ENCODE measurements at places on chromosomes 16 and 17.

- no peak for DNase-seq
Measured at GRCh38 chr17:50664788-50665458, 30.2 kb downstream of the ABCC3 start.

- no peak for DNase-seq
Measured at GRCh38 chr17:80220054-80220735, at the start of the genes SGSH and SLC26A11. Gene SGSH, minus strand, starts transcription at chr17:80220333. Its CDS starts 20 bp downstream, at chr17:80220313. Gene SLC26A11, plus strand, starts transcription at chr17:80220427. Its CDS starts 1,134 bp downstream, at chr17:80221561.

DNA sequence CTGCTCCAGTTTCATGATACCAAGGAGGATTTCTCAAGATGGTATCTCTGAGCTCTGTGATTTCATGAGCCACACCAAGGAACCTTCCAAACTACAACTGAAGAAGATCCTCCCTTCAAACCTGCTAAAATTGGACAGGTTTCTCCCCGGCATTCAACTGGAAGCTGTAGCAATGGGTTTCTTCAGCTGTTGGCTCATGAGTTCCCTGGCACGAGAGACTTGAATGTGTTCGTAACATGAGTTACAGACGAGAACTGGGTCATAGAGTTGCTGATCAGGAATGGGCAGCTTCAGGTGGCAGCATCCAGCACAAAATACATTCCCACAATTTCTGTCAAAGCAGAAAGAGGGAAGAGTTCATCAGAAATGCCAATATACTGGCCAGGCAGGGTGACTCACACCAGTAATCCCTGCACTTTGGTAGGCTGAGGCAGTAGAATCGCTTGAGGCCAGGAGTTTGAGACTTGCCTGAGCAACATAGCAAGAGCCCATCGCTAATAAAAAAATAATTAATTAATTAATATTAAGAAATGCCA, 3.4 kb upstream of the HSF5 start:
- no peak for DNase-seq

GRCh38 chr16:4032768-4033167, 83.5 kb downstream of the ADCY9 start:
- no peak for DNase-seq

DNA sequence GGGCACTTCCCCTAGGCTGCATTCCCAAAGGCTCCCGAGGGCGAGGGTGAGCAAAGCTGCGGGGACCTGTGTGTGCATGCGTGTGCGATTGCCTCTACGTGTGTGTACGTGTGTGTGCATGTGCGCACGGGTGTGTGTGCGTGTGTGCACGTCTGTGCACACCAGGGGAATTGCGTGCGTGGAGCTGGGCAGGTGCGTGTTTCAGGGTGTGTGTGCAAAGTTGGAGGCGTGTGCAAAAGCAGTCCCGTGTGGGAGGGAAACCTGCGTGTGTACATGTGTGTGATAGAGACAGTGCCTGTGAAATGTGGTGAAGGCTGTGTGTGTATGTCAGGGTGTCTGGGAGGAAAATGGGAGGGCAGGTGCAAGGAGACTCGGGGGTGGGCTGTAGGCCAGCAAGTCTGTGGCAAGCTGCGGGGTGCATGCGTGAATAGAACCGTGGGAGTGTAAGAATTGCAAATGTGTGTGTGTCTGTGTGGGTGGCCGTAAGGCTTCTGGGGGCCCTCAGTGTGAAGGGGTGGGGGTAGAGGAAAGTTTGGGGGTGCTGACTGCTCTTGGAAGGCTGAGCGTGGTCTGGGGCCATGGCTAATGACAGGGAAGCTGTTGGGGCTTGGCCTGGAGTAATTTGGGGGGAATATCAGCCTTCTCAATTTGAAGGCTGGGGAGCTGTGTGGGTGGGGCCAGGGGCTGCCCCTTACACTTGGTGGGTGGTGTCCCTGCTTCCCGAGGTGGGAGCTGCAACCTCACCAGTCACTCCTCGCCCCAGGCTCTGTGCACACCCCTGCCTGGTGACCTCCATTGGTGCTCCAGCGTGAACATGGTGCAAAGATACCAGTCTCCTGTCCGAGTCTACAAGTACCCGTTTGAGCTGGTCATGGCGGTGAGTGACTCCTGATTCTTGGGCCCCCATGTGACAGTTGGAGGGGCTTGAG, 644 bp downstream of the SEC14L5 start:
- DNase-seq: no peak

GRCh38 chr17:64270885-64271284, 7.8 kb upstream of the TEX2 start:
- DNase-seq: no peak

- no peak for DNase-seq
Measured at GRCh38 chr17:38451840-38452529, 23.7 kb downstream of the ARHGAP23 start.

DNA sequence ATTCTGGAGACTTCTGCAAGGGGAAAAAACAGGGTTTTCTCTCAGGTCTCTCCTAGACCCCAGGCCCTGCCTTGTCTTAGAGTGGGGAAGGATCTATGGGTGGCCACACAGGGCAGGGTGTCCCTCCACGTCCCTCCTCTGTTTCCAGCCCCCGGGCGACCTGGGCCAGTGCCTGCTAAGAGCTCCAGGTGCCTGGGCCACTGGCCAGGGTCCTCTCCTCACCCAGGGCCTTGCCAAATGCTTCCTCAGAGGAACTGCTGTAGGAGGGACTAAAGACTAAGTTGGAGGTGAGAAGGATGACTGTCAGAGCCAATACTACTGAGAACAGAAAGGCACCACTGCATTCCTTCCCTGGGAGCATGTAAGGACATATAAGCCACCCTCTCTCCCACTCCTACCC, 11.4 kb downstream of the NOS2 start:
- no peak for DNase-seq

- peak; percentile 12 for DNase-seq
Measured at GRCh38 chr16:48687421-48688038, 77.5 kb upstream of the N4BP1 start.

- DNase-seq: no peak
Measured at GRCh38 chr17:14374268-14374667, 73.4 kb downstream of the HS3ST3B1 start.

DNA sequence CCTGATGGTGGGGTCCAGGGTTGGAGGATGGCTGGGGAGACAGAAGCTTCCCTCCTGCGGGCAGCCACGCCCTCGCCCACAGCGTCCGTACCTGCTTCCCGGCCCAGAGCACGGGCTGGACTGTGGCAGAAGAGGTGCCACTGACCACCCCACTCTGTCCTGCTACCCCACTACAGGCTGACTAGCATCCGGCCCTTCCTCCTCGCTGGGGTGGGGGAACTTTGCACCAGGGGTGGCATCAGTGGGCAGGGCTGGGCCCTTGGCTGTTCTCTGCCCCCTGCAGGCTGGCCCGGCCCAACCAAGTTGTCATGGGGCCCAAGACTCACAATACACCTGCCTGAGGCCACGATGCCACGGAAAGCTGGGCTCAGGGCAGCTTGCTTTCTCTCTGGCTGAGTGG, 73.0 kb downstream of the KLHDC4 start:
- no peak for DNase-seq

DNA sequence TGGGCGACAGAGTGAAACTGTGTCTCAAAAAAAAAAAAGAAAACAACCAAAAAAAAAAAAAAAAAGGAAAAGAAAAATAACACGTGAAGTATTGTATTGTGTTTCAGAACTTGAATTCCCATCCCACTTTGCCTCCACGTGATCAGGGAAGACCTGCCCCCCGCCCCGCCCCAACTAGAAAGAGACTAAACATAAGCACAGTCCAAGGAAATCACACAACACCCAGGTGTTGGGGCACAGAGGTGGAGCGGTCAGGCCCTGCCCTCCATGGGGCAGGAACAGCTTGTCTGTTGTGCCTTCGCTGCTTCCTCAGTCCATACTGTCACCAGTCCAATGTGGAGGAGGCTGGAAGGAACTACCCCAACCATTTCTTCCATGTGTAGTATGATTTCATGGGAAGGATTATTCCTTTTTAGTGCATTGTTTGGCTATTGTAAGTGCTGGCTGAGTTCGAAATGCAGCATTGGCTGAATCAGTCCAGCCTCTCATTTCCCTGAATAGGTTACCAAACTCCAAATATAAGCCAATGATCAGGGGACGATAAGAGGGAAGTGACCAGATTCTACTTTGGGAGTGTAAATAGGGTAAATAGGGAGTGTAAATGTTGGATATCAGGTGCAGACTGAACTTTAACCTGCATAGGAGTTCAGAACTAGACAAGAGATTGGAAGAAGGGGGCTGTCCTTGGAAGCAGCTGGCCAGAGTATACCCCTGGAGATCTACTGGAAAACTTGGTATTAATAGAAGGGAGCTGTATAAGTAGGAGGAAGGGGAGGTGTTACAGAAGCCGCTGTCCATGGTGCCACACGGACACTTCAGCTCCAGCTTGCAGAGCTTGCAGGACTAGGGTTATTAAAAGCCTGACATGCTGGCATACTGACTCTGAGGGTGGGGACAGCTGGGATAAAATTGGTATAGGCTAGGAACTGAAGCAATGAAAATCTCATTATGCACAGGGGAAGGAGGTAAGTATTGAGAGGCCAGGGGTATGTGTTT, 50.7 kb downstream of the TANGO6 start:
- no peak for DNase-seq

DNA sequence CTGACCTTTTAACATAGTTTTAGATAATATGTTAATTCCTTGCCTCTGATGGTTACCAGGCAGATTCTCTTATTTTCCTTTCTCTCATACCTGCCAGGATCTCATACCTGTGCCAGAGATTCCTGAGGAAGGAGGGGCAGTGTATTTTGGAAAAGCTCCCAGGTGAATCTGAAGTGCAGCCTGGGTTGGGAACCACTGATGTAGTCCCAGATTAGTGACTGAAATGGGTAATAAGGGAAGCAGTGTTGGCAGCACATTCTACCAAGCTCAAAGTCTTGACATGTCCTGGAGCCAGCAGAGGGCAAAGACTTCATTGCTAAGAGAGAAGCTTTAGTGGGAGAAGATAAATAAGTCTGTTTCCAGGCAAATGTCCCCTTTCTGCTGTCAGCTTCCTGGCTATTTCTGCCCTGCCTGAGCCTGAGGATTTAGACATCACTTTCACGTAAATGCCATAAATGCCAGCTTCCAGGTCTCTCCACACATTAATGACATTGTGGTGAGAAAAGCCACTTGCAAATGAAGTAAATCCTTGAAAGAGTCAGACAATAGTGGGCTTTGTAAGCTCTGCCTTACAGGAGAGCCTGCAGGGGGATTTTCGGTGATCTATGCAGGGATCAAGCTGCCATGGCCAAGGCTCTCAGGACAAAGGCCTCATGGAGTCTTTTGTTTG, 40.9 kb upstream of the C16orf78 start:
- no peak for DNase-seq

- DNase-seq: no peak
Measured at GRCh38 chr16:5072334-5073278, 963 bp downstream of the ALG1 start.

DNA sequence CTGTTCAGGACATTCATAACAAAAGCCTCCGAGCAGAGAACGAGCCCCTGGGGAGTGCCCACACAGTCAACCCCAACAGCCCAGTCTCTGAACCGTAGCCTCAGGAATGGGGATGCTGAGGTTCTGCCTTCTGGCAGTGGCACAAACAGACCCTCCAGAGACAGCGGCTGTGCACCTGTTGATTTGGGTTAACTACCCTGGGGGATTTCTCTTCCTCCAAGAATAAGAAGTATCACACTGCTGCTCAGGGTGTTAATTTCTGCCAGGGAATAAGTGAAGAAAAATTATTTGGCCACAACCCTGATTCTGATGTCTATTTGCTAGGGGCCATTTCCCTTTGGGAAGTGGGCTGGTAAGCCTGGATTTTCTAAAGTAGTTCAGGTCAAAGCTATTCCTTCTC, 51.0 kb upstream of the PIRT start:
- no peak for DNase-seq

DNA sequence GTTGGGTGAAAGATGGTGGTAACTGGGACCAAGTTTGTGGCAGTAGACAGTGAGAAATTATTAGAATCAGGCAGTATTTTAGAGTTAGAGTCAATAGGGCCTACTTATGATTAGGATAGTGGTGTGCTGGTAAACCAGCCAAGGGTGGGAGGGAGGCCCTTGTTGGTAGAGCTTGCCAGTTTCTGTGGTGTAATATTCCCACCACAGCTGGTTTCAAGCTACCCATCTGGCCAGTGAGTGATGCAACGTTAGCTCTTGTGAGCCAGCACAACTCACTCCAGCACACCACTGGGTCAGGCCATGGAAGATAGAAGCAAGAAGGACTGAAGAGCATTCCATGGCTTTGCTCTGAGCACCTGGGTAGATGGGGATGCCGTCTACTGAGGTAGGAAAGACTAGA, 34.9 kb downstream of the GNAO1 start:
- DNase-seq: no peak

DNA sequence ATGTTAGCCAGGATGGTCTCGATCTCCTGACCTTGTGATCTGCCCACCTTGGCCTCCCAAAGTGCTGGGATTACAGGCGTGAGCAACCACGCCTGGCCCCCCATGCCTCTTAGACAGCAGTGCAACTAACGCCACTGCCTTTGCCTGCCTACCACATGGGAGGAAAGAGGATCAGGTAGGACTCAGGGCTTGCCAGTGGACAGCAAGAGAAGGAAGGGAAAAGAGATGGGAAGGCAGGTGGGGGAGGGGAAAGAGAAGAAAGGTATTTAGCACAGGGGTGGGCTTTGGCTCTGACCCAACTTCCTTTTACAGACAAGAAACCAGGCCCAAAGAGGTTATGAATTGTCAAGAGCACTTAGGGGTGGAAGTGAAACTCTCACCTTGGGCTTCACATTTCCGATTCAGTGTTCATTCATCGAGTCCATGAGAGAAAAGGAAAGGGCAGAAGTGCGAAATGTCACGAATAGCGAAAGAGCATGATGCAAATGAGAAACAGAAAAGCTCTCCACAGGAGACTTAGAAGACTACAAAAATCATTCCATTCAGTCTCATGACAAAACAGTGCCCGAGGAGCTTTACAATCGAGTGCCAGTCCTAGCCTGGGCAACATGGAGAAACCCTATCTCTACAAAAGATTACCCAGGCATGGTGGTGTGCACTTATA, 36.4 kb downstream of the CDK5R1 start:
- DNase-seq: no peak

GRCh38 chr17:30363715-30364202, 15.0 kb upstream of the CPD start:
- DNase-seq: no peak

DNA sequence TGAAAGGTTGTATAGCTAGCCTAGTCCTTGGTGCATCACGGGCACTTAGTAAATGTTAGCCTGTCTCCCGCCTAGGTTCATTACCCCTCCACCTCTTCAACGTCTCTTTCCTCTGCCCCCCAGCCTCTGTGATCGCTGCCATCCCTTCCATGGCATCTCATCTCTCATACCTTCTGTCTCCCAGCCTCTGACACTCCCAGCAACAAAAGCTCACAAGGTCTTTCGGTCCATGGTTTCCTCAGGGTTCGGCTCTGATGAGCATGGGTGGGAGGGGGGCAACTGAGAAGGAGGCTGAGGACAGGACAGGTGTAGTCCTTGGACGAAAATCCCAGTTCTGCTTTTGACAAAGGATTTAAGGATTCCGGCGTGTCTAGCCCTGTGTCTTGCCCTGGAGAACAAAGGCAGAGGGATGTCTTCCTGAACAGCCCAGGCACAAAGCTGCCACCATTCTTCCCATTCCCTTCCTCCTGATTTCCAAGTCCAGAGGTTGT, 16.7 kb downstream of the CCR7 start:
- DNase-seq: no peak

GRCh38 chr17:44108440-44109311, 14.8 kb downstream of the HDAC5 start:
- DNase-seq: peak; percentile 78

DNA sequence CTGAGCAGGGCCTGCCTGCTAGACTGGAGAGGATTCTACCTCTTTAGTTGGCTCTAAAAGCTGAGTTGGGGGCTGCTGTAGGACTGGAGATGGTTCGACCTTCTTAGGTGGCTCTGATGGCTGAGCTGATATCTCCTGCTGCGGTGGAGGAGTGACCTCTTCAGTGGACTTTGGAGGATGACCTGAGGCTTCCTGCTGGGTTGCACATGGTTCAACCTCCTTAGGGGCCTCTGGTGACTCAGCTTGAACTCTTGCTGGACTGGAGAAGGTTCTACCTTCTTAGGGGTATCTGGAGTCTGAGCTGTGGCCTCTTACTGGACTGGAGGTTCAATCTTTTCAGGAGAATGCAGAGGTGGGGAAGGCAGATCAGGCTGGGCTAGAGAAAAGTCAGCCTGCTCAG, 48.9 kb upstream of the TMEM97 start:
- DNase-seq: no peak
